ENCODE measurements at places on chromosomes 2 and 18.

DNA sequence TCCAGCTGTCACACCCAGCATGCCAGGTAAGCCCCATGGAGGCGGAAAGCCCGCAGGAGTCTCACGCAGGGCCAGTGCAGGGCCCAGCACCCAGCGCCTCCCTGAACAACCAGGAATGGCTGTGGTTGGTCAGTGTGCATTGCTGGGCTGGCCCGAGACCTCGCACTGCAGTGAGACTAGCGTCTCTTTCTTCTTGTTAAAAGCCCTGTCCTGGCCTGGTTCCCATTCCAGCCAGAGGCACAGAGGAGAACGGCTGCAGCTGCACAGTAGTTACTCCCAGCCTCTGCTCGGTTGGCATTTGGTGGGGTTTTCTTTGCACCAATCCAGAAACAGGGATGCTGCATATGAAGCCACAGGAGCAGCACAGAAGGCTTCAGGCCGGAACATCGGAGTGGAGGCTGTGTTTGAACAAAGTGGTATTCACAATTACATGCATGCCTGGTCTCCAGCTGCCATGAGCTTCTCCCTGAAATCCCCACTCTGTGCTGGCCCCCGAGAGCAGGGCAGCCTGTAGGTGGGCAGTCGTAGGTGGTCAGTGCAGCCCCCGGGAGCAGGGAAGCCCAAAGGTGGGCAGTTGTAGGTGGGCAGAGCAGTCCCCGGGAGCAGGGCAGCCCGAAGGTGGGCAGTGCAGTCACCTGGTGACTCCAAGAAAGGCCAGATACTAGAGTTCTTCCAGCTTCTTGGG, 163.7 kb upstream of the PXDN start:
- DNase-seq = no peak

GRCh38 chr2:105517814-105518705, 119.2 kb upstream of the FHL2 start:
- no peak for DNase-seq

DNA sequence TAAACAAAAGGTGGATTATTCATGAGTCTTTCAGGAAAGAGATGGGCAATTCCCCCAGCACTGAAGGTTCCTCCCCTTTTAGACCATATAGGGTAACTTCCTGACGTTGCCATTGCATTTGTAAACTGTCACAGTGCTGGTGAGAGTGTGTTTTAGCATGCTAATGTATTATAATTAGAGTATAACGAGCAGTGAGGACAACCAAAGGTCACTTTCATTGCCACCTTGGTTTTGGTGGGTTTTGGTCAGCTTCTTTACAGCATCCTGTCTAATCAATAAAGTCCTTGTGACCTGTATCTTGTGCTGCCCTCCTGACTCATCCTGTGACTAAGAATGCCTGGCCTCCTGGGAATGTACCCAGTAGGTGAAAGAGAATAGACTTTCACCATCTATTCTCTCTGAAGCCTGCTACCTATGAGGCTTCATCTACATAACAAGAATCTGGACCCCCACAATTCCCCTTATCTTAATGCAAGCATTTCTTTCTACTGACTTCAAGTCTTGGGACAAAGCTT, 148.7 kb downstream of the CABLES1 start:
- DNase-seq = no peak

DNA sequence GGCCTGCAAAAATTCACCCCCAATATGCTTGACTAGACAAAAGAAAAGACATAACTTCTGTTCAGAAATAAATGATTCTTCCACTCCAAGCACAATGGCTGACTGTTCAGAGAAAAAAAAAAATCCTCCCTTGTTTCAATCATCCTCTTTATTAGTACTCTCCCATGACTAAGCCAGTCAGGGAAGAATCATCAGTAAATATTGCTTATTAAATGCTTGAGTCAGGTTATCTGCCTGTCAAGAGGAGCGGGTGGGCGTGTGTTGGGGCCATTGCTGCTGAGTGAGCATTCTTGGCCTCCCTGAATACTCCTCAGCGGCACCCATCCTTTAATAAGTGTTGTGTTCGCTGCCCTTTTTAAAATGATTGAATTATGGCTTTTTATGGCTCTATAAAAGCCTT, 1334.8 kb upstream of the CELF4 start:
- DNase-seq = no peak

DNA sequence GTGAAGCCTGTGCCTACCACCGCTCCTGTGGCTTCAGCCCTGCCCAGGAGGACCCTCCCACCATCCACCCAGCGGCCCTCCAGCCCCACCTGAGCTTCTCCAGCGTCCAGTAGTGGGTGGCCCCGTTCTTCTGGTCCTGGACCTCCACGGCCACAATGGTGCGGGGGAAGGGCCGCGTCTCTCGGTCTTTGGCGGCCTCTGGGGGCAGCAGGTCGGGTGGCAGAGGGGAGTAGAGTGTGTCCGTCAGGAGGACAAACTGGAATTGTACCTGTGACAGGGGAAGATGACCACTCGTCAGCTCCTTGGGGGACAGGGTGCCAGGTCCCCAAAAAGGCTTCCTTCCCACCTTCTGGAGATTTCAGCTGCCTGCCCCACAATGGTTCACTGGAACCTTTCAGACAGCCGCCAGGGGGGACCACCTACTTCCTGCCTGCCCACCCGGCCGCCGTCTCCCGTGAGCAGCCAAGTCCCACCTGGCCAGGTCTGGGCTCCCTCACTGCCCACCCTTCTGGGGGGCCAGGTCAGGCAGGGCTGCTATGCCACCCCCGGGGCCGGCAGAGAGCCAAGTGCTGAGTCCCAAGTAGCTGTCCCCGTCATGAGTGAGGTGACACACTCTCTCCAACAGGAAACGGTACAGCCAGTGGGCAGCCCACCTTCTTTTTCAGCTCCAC, 59.3 kb downstream of the KIF1A start:
- DNase-seq = no peak

- DNase-seq = no peak
These were observed 200.3 kb downstream of the NYAP2 start for GRCh38 chr2:225599856-225600255.

GRCh38 chr2:148545390-148546256, 98.9 kb upstream of the EPC2 start:
- DNase-seq = no peak

GRCh38 chr18:46321955-46322354, 217.8 kb downstream of the HAUS1 start:
- DNase-seq = no peak

DNA sequence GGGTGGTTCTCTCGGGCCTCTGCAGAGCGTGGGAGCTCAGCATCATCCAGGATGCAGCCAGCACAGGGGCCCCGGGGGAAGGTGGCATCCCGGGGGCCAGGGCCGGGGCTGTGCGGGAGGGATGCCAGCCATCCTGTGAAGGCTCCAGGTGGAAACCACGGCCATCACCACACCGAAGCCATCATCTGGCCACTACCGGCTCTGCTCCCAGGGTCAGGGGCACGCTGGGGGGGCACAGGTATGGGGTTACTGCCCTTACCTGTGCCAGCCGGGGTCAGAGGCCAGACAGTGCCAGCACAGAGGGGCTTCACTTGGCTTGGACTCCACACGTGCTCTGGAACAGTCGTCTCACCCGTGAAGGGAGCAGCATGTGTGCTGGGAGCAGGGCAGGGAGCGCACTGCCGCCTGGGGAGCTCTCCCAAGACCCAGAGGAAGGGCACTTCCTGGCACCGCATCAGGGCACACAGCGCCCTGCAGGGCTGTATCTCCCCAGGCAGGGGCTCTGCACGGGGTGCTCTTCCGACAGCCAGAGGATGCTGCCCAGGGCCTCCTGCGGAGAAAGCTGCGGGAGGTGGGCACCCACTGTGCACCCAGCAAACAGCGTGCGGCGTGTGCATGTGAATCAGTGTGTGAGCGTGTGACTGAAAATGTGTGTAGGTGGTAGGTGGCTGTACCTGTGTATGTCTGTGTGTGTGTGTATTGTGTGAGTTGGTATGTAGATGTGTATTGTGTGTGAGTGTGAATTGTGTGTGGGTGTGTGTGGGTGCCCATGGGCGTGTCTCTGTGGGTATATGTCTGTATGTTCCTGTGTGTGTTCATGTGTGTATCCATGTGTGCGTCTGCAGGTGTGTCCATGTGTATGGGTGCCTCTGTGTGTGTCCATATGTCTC, 75.0 kb downstream of the PTGR3 start:
- no peak for DNase-seq

DNA sequence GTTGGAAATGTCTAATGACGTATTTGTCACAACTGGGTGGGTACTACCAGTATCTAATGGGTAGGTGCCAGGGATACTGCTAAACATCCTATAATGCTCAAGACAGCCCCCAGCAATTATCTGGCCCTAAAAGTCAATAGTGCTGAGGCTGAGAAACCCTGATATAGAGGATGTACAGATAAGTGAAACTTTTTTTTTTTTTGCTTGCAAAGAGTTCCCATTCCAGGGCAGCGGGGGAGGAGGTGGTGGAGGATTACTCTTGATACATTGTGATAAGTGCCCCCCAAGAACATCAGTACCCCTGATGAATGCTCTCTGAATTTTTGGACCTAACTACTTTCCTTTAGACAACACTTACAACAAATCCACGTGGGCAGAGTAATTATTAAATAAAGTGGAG, 329.7 kb upstream of the SPRED2 start:
- DNase-seq = no peak

GRCh38 chr2:8684540-8684877, 2.7 kb downstream of the ID2 start:
- DNase-seq = peak; percentile 40

DNA sequence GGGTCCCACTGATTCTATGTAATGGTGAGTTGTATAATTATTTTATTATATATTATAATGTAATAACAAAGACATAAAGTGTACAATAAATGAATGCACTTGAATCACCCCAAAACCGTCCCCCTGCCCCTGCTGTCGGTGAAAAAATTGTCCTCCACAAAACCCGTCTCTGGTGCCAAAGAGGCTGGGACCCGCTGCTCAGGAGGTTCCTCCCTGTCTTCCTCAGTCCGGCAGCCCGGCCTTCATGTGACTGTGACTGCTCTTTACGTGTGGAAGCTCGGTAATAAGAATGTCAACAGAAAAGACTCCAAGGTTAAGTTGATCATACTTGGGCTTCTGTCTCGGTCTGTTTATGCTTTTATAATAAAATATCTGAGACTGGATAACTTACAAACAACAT, 32.7 kb upstream of the ADNP2 start:
- no peak for DNase-seq

DNA sequence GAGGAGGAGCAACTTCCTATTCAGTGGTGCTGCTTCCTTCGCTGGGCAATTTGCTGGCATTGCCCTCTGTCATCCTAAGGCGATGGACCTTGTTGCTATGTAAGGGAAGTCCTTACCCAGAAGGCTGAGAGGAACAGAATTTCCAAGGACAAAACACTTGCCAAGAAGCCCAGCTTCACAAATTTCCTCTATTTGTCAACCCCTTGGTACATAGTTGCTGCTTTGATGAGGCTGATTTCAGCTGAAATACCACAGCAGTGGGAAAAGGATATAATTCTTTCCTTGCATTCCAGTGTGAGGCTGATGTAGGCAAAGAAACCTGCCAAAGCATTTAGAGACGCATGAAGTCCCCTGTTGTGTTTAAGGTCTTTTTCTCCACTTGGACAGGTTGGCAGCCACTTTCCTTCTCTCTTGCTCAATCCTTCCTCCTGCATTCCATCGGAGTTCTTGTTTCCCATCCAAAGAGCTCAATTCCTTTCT, 16.4 kb upstream of the ST3GAL5 start:
- DNase-seq = no peak

- DNase-seq = no peak
These were observed 178.9 kb upstream of the NABP1 start for GRCh38 chr2:191499050-191499449.

GRCh38 chr18:49704334-49704733, 109.0 kb downstream of the ACAA2 start:
- DNase-seq = no peak

GRCh38 chr2:43004879-43005244, 212.5 kb upstream of the HAAO start:
- no peak for DNase-seq

DNA sequence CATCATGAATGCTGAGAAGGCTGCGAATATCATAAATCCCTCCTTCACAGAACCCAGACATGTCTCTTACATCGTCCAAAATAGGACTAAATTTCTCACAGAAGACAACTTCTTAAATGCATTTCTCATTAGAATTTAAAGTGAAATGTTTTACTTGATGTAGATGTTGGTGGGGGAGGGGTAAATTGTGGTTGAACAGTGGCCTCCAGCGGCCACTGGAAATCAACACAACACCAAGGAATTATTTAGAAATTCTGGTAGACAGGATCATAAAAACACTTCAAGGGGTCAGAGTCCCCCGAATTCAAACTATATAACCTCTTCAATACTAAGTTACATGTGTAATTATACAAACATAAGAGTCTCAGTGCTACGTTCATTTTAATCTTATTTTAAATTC, 135.9 kb downstream of the ABCA12 start:
- DNase-seq = peak; percentile 43

DNA sequence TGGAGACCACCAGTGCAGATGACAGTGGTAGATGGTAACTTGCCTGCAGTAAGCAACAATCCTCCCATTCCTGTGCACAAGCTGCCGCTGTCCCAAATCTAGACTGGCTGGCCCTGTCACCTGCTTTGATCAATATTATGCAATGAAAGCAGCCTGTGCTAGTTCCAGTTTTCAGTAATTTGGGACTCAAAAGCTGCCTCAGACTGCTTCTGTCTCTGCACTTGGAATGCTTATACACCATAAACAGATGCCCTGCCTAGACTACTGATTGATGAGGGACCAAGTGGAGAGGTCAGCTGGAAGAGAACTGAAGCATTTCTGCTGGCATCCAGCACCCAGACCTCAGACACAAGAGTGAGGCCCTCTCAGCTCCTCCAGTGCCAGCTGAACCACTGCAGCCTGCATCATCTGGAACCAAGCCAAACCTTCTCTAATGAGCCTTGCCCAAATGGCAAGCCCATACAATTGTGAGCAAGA, 24.9 kb downstream of the CCBE1 start:
- no peak for DNase-seq

GRCh38 chr18:61183798-61184197, 149.4 kb upstream of the CDH20 start:
- DNase-seq = no peak

DNA sequence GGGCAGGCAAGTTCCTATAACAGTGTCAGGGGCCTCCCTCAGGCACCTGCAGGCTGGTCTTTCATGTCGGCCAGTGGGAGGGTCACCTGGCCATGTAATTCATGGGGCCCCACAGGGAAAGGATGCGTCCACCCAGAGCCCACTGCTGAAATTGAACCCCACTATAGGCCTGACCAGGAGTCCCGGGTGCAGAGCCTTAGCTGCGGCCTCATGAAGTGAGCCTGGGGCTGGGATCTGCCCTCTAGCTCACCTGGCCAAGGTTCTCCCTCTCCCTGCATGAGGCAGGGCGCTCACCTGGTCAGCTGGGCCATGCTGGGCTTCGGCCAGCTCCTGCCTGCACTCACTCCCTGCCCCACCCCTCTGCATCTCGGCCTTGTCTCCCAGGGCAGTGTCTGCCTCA, 41.1 kb downstream of the C1QL2 start:
- DNase-seq = no peak

GRCh38 chr2:150129921-150130575, 357.4 kb downstream of the RND3 start:
- DNase-seq = no peak

- no peak for DNase-seq
These were observed 37.0 kb upstream of the METTL21A start for GRCh38 chr2:207662203-207662602.

DNA sequence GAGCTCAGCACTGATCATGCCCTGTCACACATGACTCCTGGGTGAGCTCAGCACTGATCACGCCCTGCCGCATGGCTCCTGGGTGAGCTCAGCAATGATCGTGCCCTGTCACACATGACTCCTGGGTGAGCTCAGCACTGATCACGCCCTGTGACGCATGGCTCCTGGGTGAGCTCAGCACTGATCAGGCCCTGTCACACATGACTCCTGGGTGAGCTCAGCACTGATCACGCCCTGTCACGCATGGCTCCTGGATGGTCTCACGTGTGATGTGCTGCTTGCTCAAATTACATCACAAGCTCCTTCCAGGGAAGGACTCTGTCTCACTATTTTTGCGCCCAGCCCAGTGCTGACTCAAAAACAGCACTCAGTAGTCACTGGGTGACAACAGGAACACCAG, 258.0 kb downstream of the HDAC4 start:
- DNase-seq = no peak

All from NCI-H460 (cell line).